ENCODE measurements at places on chromosomes 4 and X. TPM values are rescaled to one million over a fixed set of nuclear protein-coding genes. Genes with fewer than 3 reads are reported as not detected.

Gene BRS3
- total RNA-seq = not detected

DNA sequence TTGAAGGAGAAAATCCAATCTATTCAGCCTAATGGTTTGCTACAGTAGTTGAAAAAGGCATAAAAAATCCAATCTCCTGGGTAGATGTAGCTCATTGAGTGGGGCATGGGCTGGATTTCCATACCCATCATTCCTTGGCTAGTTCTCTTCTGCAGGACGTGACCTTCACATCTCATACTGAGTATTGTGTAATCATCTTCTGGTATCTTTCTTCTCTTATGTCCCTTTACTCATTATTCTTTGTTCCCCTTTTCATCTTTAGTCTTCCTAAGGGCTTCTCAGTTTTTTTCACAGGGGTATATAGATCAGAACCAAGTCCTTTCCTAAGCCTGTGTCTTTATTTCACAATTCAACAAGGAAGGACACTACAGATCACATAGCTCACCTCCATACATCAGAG, 727.6 kb upstream of the MAGEB2 start:
- H3K27ac ChIP-seq = no peak overlapping the region
- DNase-seq = no peak
- H3K36me3 ChIP-seq = no peaks in the 10 kb centered on the region

DNA sequence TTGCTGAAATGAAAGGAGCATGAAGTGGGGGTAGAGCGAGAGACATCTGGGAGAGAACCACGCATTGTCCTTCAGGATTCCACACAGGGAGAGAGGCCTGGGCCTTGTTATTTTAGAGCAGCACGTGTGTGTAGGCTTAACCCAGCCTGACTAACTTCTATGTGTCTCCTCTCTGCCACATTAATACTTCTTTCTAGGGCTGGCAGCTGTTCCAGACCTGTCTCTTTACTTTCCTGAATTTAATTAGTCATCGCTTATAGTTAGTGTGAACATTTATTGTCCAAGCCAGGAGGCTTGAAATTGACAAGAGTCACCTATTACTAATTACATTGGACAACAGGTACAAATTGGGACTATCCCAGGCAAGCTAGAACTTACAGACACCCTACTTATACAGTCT, 51.3 kb downstream of the SMAD1 start:
- no peaks in the 10 kb centered on the region for H3K36me3 ChIP-seq
- peaks cover 30% of the 10 kb centered on the region for H3K4me1 ChIP-seq
- peaks cover 2% of the 10 kb centered on the region for H3K27me3 ChIP-seq
- H3K4me3 ChIP-seq = no peak overlapping the region
- DNase-seq = no peak

Gene KLHL13
- total RNA-seq = 46.9 TPM

DNA sequence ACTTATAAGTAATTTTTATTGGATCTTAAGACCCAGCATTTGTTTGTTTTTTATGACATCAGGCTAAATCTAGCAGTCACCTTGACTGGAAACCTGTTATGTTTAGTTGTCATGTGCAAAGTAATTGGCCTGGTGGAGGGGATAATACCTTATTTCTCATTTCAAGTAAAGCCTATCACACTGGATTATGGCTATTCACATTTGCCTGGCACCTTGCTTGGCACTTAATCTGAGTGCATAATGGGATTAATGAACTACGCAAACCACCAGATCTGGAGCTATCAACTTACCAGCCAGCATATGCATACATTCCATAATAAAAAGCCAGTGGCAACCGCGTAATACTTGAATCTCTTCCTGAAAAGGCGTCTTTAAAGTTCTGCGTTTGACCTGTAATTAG, 23.2 kb downstream of the SLC7A11 start:
- DNase-seq = no peak
- no peaks in the 10 kb centered on the region for H3K27me3 ChIP-seq
- H3K4me3 ChIP-seq = no peak overlapping the region
- no peaks in the 10 kb centered on the region for H3K36me3 ChIP-seq

Gene KLHL15
- 5.0 TPM for total RNA-seq

Measured in glutamatergic neuron (in vitro differentiated cells).